ENCODE measurements at places on chromosomes 6 and 20. TPM values are rescaled to one million over a fixed set of nuclear protein-coding genes. Genes with fewer than 3 reads are reported as not detected.

Gene TFAP2D
- total RNA-seq: 2.9 TPM

Gene PRDM1
- 1.6 TPM for total RNA-seq

Gene LY6G6D
- total RNA-seq: not detected

Gene IYD
- total RNA-seq: not detected

Gene IFT52
- 86.0 TPM for total RNA-seq

Gene OOEP
- not detected for total RNA-seq

Gene HMGN3
- 40.4 TPM for total RNA-seq

Gene RNF217
- 17.1 TPM for total RNA-seq

Gene LY6G6C
- not detected for total RNA-seq

Gene FHL5
- total RNA-seq: 0.41 TPM

Gene CRIP3
- total RNA-seq: 4.5 TPM

Gene ESR1
- under 0.01 TPM for total RNA-seq

Gene MKKS
- total RNA-seq: 12.6 TPM

All from frontal cortex (tissue), 4 donors.